ENCODE measurements at places on chromosomes 5 and 9.

DNA sequence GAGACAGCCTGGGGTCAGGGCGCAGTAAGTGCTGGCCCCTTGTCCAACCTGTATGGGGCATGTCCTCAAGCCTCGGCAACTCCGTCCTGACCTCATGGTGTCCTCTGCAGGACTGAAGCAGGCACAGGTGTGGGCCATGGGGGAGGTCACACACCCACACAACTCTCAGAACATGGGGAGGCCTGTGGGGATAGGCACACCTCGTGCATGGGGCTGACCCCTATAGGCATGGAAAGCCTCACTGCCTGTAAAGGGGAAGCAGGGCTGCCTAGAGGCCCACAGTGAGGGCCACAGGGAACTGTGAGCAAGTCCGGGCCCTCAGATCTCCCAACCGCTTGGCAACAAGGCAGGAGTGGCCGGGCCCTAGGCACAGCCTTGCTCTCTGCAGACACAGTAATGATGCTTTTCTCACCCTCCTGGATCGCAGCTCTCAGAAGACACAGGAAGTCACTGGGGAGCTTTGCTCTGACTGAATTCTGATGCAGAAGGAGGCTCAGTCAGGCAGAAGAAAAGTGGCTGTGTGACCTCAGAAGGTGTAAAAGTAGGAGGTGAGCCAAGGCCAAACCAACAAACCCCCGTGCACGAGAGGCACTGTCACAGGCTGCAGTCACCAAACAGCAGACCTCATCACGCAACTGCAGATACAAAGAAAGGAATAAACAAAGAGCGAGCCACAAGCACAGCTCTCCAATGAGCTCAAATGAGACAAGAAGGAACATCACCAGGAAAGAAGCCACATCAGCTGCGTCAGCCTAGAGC is 5.4 kb downstream of the IPPK start:
- DNase-seq: no peak

DNA sequence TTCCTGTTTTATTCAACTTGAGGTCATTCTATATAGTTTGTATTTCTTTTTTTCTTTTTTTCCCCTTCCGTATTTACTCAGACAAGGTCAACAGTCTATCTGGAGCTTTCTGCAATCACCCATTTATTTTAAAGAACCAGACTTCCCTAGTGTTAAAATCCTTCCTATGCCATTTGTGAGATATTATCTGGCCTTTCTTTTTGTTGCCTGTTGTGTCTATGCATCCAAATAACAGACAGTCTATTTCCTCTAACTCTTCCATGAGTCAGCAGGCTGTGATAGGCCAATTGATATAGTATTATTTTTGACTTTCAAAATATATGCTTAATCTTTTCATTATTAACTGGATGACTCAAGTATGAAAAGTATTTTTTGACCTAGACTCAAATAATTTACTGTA is 291.2 kb upstream of the PTPRD start:
- DNase-seq: no peak

DNA sequence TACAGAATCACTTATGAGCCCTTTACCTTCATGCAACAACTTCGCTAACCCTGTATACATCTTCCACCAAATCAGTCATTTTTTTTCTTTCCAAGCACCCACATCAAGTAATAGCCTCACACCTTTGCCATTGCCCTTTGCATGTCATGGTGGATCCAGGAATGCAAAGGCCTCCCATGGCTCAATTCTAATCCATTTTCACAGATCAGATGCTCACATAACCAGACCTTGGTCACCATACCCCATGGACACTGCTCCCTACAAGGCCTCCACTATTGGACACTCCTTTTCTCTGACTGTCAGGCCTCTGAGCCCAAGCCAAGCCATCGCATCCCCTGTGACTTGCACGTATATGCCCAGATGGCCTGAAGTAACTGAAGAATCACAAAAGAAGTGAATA is 179.5 kb downstream of the RASEF start:
- DNase-seq: no peak

- no peak for DNase-seq
These were observed 133.4 kb upstream of the SHB start for GRCh38 chr9:38202336-38202938.

GRCh38 chr9:135251996-135252760 is 164.7 kb downstream of the OLFM1 start:
- DNase-seq: no peak

DNA sequence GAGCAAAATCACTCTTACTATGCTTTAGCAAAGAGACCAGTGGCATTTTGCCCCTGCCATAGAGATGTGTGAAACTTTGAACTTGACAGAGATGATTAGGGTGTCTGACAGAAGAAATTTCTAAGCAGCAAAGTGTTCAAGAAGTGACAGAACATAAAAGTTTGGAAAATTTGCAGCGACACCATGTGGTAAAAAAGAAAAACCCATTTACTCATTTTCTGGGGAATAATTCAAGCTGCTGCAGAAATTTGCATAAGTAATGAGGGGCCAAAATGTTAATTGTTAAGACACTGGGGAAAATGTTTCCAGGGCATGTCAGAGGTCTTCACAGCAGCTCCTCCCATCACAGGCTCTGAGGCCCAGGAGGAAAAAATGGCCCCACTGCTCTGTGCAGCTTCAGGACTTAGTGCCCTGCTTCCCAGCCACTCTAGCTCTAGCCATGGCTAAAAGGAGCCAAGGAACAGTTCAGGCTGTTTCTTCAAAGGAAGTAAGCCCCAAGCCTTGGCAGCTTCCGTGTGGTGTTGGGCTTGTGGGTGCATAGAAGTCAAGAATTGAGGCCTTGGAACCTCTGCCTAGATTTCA is 6.1 kb upstream of the AP3B1 start:
- DNase-seq: no peak

DNA sequence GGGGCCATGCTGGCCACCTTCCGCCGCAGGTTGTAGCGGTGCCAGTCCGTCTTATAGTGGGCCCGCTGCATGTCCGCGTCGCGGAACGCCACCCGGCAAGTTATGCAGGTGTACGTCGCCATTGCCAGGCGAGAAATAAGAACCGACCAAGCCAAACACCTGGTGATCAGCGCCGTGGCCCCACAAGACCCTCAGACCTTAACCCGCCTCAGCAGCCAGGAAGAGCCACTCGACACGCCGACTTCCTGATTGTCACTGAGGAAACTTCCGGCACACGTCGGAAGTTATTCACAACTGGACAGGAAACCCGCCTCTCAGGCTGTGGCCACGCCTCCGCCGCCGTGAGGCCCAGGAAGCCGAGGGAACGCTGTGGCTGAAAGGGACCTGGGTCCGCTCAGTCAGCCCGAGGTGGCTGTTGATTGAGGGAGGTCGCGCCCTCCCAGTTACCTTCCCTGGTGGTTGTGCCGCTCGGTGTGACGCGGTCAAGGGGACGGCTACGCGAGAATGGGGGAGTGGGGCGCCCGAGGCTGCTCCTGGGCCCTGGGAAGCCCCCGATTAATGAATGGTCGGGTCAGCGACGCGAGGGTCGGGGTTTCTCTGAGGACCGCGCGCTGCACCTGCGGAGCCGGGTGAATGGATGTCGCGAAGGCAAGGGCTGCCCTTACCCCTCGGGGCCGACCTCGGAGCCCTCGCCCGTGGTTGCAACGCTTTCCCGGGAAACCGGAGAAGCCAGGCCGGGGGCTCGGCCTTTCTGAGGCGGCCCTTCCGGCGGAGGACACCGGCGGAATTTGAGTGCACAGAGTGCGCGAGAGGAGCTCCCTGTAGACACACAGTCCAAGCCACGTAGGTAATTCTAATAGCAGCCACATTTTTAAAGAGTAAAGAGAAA is at the start of gene ZNF622:
ZNF622 (minus strand) TSS at position 257 of the 889 bp plus-strand sequence; CDS start at position 122, 135 bp downstream.
- DNase-seq: peak; percentile 74

DNA sequence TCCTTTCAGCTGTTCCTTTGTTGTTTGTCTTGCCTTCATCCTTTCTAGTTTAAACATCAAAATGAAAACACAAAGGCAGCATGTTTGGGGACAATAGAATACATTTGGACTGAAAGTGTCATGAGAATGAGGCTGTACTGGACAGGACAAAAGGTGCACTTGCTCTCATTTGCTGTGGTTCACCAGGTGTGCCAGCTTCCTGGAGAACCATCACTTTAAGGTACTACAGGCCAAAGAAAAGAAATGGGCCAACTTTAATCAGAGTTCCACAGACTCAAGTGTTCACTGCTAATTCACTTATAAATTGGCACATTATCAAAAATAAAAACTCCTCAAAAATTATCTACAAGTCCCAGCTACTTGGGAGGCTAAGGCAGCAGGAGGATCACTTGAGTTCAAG is 53.8 kb downstream of the ABHD17B start:
- DNase-seq: no peak

- no peak for DNase-seq
These were observed 3.3 kb upstream of the FOXB2 start for GRCh38 chr9:77016121-77016525.

- no peak for DNase-seq
These were observed 90.8 kb upstream of the NR5A1 start for GRCh38 chr9:124598048-124598447.

GRCh38 chr5:142014911-142015584 is 2.2 kb upstream of the GNPDA1 start:
- DNase-seq: no peak

Data from stimulated activated CD4-positive, alpha-beta T cell treated with anti-CD3 and anti-CD28 coated beads, TNF-alpha, amount 100 ng/mL, for 1 hour (primary cell).